Smooth muscle cell of trachea (primary cell): ENCODE measurements at places on chromosomes 2 and 18. TPM values are rescaled to one million over a fixed set of nuclear protein-coding genes. Genes with fewer than 3 reads are reported as not detected.

The ABCG5 gene
- total RNA-seq, result not detected in 2 replicates

The PARD6G gene
- 0.73 and 5.8 TPM in 2 replicates for total RNA-seq

The VRK2 gene
- total RNA-seq, result 21.5 and 37.2 TPM in 2 replicates

The ASB18 gene
- not detected in 2 replicates for total RNA-seq

The AQP12A gene
- not detected in 2 replicates for total RNA-seq

The DRC1 gene
- total RNA-seq, result 0.33 TPM in 1 of 2 replicates, not detected in the other

The RAPH1 gene
- total RNA-seq, result 19.0 and 19.2 TPM in 2 replicates

The NEU4 gene
- total RNA-seq, result under 0.01 TPM in 1 of 2 replicates, not detected in the other

The IL1F10 gene
- total RNA-seq, result not detected in 2 replicates

The CYS1 gene
- 2.0 and 7.3 TPM in 2 replicates for total RNA-seq

The DTNA gene
- 17.5 and 30.1 TPM in 2 replicates for total RNA-seq

The NCKAP5 gene
- total RNA-seq, result 1.8 and 3.5 TPM in 2 replicates

The IL18R1 gene
- total RNA-seq, result 0.44 and 0.66 TPM in 2 replicates

The ITGB6 gene
- under 0.01 and 0.15 TPM in 2 replicates for total RNA-seq

The SPR gene
- 20.5 and 32.6 TPM in 2 replicates for total RNA-seq

The M1AP gene
- total RNA-seq, result not detected in 2 replicates

The SLC14A1 gene
- 62.7 and 81.0 TPM in 2 replicates for total RNA-seq

The STAT4 gene
- total RNA-seq, result 0.99 and 1.2 TPM in 2 replicates

The GREB1 gene
- 0.44 and 2.2 TPM in 2 replicates for total RNA-seq
